8988T (cell line): ENCODE measurements at places on chromosomes 1 and 21.
A peak's percentile ranks its signal among the peaks of the same experiment; 100 is the strongest.

DNA sequence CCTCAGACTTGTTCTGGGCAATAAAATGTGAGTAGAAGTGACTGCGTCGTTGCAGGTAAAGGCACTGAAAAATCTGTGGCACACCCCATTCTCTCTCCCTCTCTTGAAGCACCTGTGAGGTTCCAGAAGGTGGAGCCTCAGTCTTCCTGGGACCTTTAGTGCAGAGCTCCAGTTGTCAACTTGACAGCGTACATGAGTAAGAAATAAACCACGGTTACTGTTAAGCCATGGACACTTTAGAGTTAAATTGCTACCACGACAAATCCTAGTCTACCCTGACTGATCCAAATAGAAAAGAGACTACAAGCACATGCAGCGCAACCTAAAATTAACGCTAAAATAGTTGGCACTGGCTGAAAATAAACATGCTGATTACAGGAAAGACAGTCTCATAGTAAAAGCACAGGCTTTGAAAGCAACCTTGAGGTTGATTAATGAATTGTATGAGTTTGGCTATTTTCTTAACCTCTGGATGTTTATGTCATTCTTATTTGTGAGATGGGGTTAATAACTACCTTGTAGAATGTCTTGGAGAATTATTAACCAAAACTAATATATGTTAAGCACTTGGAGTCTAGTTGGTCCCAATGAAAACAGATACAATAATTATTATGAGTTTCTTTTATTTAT lies 93.0 kb upstream of the PLPPR4 start:
- no peak for DNase-seq

DNA sequence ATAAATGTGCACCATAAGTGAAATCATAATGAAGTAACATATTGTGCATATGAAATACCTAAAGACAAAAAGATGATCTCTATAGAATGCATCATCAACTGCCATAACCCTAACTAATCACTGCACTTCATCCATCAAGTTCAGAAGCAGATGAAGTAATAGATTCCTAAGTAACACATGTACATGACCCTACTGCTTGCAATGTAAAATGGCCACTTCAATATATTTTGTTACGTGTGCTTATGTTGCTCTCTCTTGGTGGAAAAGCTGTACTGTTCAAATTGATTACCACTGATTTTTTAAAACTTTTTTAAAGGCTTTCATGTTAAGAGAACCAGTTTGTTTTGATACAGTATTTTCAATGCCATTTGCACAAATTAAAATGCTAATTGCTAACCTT lies 141.8 kb downstream of the TTLL7 start:
- DNase-seq, result no peak

DNA sequence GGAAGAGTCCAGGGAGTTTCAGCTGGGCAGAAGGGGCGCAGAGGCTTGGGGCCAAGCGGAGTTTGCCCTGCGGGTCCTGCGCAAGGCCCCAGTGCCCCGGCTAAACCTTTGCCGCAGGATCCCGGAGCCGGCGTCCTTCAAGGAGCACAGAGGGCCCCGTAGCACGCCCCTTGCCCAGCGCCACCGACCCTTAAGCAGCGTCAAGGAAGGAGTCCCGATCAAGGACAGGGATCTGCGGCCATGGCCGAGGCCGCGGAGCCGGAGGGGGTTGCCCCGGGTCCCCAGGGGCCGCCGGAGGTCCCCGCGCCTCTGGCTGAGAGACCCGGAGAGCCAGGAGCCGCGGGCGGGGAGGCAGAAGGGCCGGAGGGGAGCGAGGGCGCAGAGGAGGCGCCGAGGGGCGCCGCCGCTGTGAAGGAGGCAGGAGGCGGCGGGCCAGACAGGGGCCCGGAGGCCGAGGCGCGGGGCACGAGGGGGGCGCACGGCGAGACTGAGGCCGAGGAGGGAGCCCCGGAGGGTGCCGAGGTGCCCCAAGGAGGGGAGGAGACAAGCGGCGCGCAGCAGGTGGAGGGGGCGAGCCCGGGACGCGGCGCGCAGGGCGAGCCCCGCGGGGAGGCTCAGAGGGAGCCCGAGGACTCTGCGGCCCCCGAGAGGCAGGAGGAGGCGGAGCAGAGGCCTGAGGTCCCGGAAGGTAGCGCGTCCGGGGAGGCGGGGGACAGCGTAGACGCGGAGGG lies 520 bp downstream of the CLIC6 start:
- no peak for DNase-seq

GRCh38 chr1:2874607-2875480 lies 73.4 kb upstream of the TTC34 start:
- no peak for DNase-seq

GRCh38 chr1:39737546-39738169 lies 1.0 kb upstream of the PPIE start:
- no peak for DNase-seq

- no peak for DNase-seq
Observed at GRCh38 chr1:93613898-93614297, 67.7 kb downstream of the BCAR3 start.

DNA sequence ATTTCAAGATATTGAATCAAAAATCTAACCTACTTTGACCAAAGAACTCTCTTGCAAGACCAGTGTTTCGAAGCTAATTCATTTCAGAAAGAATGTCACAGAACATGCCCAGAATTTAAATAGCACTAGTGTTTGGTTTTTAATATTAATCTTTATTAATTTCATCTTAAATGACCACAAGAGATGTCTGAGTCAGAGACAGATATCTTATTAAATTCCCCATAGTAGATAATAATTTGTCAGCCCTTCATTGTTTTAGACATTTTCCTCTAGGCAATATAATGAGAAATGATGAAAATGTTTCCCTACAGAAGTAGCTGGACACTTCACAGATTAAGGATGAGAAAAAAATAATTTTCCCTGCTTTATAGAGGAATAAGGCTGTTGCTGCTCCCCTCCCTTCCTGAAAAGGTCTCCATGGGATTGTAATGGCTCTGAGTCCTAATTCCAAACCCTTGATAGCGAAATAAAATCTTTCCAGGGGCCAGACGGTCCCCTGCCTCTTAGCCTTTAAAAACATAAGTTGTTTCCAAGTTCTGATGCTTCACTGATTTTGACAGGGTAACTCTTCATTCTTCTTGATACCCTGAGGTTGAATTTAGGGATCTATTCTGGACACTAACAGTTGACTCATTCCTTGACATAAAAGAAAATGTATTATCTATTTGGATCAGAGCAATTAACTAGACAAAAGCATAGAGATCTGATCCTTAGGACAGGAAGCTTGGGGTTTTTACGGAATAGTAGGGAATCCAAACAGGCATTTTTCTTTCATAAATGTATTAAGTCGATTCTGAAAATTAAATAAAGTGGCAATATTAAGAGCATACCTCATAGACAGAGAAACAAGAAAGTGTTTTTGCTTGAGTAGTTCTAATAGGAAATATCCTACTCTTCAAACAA lies 820.8 kb downstream of the BRINP3 start:
- DNase-seq, result no peak

DNA sequence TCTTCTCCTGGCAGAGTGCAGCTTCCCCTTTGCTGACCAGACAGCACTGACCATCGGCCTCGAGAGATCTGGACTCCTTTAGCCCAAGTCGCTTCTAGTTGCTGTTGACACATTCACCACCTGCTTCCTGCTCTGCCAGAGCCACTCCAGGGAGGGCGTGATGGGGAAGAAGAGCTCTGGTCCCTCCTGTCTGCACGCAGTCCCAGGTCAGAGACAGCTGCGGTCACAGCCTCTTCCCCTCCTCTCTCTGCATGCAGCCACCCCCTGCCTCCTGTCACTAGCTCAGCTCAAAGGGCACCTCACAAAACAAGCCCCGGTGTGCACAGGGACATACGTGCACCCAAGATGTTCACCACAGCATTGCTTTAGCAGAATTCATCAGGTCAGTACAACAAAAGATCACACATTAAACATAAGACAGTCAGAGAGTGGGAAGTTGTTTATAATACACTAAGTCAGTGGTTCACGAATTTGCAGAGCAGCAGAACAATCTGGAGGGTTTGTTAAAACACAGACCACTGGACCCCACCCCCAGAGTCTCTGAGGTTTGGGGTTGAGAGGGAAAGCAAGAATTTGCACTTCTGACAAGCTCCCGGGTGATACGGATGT lies 132.9 kb downstream of the SYF2 start:
- DNase-seq, result no peak

DNA sequence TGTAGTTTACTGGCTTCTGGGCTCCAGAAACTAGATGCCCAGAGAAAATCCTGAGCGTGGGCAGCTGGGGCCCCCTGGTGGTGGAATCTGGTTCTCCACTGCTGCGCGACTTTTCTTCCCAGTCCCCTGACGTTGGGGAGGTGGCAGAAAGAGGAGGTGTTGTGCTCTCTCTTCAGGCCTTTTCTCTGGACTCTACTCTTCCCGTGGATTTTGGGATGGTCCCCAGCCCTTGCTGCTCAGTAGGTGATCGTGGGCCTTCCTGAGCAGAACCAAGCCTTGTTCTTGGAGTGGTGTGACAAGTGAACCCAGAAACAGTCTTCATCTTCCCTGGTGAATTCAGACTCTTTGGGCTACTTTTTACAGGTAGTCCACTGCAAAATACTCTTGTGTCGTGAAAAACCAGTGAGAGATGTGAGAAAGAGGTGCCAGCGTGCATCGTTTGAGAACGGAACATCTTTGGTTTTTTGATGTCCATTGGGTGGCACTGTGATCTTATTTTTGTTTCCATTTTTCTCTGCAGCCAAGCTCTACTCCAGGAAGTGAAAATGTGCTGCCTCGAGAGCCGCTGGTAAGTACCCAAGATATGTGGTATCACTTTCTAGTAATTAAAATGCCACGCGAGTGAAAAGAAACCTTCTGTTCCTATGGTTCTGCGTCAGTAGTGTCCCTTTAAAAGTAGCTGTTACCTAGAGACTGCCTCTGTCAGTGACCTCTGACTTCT lies 20.2 kb downstream of the PEX14 start:
- DNase-seq, result peak; percentile 42

GRCh38 chr1:221350091-221350490 lies 391.8 kb downstream of the DUSP10 start:
- no peak for DNase-seq
